ENCODE measurements at places on chromosomes 2 and 18.

DNA sequence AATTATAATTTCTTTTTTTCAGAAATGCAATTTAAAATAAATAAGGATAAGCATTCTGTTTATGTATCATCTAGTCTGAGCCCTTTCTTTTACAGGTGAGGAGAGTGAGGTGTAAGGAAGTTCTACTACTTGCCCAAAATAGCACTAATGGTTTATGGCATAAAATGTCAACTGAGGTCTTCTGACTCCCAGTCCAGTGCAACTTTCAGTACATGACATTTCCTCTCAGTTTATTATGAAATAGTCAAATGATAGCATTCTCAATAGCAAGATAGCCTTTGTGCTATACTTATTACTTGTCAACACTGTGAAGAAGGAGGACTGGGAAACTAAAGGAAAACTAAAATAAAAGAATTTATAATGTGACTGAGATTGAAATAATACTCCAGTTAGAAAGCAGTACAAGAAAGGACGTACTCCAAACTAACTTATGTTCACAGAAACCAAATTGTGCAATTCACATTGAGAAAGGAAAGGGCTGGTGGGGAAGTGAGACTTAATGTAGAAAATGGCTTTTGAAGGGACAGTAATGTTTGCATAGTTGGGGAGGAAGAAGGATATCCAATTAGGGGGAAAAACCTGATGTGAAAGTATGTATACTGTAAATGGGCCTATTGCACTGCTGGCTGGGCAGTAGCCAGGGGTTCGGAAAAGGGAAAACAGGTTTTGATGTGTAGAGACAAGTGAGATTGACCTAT is 166.7 kb upstream of the ZEB2 start:
- no peak for DNase-seq

DNA sequence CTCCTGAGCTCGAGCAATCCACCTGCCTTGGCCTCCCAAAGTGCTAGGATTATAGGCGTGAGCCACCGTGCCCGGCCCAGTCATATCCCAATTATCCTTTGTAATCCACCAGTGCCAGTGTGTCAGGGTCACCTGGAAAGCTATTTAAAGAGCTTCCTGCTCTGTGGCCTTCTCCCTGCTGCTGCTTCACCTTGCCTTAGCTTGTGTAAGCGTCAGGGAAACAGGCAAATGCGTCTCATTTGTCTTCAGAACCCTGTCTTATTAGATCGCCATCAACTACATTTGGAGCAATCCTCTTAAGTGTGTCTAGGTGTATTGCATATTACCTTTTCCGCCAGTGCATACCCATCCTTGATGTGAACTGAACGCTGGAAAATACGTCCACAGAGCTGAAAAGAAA is 10.2 kb downstream of the KIF5C start:
- DNase-seq, result no peak

GRCh38 chr2:19932928-19933327 is 31.1 kb upstream of the TTC32 start:
- DNase-seq, result no peak

DNA sequence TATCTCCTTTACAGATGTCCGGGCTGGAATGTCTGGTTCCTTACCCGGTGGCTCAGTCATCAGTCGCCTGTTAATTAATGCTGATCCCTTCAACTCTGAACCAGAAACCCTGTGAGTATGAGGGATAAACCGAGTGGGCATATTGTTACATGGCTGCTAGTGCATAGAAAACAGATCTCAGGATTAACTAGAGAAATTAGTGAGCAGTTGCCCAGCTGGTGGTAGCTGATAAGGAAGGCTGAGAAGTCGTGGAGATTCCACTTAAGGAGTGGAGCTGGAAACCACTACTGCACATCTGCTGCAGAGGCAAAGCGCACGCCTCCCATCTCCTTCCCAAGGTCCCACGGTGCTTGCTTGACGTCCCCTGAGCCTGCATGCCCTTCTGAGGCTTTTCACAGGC is 97.7 kb downstream of the DGKD start:
- DNase-seq, result no peak

DNA sequence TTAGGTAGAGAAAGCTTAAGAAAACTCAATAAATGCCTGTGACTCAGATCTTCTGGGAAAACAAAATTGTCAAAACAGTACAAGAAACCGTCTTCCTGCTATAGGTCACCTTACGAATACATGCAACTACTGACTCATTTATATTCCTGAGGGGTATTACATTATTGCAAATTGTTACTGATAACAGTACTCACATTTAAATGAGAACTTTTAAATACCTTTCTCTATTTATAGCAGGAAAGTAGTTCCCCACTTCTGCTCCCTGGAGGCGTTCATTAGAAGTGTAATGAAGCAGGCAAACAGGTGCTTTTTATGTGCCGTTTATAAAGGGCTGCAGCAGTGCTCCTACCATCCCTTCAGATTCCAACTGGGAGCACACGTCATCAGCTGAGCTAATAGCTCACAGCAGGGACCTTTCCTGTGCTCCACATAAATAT is 65.1 kb upstream of the RPRM start:
- DNase-seq, result no peak

- peak; percentile 82 for DNase-seq
Observed at GRCh38 chr2:241507430-241508239, 749 bp downstream of the STK25 start.

- DNase-seq, result peak; percentile 43
Observed at GRCh38 chr18:64037812-64038414, 68.0 kb downstream of the SERPINB8 start.

GRCh38 chr2:217845301-217845700 is 157.5 kb downstream of the TNS1 start:
- DNase-seq, result no peak

DNA sequence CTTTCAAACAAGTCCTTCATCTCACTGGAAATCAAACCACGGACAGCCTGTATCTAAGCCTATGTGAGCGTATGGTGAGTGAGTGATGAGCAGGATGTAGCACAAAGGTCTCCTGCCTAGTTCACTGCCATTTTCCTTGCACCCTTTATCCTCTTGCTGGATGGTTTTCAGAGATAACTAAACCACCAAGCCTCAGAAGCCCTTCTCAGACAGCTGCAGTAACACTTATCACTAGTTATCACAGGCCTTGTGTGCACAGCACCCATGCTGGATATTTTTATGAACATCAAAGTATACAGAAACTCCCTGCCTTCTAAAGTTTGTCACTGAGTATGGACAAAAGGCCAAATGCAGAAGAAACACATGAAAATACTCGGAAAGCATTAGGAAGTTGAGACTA is 69.5 kb downstream of the C1D start:
- no peak for DNase-seq

DNA sequence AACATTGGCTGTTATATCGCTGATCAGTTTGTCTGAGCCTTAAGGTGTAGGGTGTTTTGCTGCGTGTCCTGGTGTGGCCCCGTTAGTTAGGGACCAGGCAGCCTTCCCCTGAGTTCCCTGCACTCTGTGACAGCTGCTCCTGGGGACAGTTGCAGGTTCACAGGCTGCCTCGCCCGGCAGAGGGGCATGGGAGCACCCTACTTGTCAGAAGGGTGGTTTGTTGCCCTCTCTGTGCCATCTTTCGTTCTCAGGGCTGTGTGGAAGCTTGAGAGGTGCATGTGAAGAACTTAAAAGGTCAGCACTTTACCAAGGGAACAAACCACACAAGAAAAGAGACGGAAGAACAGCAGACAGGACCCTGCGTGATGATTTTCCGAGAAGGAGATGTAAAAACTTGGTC is 159.6 kb downstream of the LDLRAD4 start:
- no peak for DNase-seq

DNA sequence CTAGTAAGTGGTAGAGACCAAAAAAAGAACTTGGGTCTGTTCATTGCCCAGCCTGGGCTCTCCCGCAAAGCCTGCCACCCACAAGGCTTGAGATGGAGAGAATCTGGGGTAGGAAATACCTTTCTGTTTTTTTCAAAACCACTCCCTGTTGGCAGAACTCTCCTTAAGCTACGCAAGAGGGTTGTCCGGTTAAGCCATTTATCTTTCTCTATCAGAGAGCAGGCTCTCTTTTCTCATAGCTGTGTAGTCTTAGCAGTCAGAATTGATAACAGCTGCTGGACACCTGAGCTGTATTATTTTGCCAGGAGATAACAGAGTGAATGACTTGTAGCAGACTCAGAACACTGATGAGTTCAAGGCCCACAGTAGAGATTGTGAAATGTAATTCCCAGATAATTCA is 1088.1 kb downstream of the TSN start:
- DNase-seq, result no peak

GRCh38 chr2:231886071-231886681 is 40.0 kb downstream of the NPPC start:
- no peak for DNase-seq

DNA sequence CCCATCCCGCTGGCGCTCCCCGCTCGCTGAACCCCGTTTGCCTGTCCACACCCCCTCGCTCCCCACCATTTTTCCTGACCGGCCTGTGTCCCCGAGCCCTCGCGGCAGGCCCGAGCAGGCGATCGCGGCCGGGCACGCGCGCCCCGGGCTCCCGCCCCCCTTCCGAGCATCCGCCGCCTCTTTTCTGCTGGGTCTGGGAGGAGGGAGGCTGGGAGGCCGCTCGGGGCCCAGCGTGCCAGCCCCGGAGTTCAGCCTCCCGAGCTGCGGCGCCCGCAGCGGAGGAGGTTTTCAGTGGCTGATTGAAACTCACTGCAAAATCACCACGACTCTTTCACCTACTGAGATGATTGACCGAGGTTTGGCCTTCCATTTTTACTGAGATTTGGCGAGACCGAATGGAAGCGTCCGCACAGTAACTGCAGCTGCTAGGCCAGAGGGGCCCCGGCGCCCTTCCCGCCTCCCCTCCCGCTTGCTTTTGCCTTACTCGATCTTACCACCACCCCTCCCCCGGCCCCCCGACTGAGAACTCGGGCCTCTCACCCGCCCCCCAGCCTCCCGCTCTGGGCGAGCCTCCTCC is 4.8 kb downstream of the SOX11 start:
- DNase-seq, result peak; percentile 11

DNA sequence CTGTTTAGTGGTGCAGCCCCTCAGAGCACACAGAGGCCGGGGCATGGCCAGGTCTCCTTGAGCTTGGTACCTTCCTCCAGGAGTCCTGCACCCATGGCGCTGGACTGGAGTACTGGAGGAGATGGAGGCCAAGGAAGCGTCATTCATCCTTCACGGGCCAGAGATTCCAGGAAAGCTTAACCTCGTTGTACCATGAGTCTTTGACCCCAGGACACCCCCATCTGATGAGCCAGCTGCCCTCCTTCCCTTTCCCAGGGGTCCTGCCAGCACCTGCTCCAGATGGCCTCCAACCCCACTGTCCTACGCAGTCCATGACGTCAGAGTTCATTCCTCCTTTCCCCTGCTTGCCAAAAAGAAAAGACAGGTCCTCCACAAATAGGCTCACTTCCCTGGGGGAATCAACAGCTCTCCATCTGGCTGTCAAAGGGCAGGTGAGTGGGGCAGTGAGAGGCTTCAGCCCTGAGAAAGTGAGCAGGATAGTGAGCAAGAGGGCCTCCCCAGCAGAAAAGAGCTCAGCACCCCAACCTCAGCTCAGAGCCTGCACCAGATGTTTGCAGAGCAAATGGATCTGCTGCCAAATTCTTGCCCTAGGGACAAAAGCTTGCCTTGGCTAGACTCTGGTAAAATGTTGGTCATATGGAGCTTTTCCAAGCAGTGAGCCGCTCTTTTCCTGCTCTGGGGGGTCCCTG is 4.5 kb upstream of the NPPC start:
- DNase-seq, result no peak

DNA sequence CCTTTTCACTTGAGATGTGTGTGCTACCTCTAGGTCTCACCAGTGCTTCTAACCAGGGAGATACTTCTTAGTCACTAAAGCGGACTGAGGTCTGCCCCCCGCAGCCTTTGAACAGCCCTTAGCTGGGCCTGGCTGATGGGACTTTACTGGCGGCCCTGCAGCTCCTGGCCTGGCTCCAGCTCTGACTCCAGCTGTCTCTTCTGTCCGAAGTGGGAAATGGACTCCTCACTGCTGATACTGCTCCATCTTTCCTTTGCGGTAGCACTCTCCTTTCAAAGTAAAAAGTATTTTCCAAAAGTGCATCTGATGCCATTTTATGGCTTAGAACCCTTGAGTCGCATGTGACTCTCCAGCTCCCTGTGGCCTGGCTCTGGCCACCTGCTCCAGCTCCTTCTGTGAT is 64.5 kb downstream of the ATP9B start:
- DNase-seq, result no peak

- DNase-seq, result no peak
Observed at GRCh38 chr18:2714140-2714539, 58.6 kb downstream of the SMCHD1 start.

DNA sequence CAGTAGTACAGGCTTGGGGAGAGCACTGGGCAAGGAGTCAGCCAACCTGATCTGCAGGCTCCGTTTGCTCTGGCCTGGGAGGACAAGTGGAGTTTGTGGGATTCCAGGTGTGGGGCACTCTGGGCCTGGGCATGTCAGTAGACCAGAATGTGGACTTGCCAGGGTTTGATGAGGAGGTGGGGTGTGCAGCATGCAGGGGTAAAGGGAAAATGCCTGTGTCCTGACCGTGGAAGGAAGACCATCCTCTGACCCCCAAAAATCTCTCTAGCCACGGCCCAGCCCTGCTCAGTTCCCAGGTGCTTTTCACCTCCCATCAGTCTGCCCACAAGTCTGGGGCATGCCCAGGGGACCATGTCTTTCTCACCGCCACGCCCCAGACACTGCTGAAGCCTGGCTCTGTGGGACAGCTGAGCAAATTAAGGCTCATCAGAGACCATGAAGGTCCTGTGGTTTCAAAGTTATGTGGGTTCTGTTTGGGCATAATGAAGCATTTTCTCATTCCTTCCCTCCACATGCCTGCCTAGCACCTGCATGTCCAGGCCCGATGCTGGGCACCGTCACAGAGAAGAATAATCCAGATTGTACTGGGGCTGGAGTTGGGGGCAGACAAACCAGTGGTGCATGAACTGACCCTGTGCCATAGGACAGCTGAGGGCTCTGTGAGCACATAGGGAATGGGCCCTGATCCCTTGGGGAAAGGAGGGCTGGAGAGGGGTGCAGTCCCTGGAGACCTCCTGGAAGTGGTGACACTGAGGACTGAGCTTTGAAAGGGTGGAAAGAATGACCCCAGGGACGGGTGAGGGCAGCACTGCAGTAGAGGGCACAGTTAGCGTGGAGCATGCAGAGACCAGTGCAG is 6.5 kb upstream of the KCNF1 start:
- no peak for DNase-seq

- no peak for DNase-seq
Observed at GRCh38 chr2:207867056-207867455, 97.3 kb upstream of the FZD5 start.

GRCh38 chr2:50118905-50119702 is 912.8 kb downstream of the NRXN1 start:
- no peak for DNase-seq

GRCh38 chr18:43757273-43757672 is 480.0 kb upstream of the SYT4 start:
- DNase-seq, result no peak

DNA sequence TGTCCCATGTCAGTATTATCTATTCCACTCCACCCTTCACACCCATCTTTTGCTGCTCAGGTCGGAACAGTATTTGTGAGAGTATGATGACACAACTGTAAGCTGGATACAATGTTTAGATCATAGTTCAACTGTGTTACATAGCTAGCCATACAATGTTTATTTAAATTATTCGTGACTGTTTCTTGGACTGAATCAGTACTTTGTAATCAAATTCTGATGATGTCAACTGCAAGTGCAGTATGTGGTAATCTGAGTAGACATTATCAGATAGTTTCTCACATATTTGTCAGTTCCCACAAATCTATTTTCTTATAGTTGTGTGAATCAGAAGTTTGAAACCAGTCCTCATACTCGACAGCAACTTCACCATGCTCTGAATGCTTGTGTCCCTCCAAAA is 177.6 kb downstream of the ZNF407 start:
- no peak for DNase-seq

All from GM03348 (cell line).